ENCODE measurements at places on chromosomes 16 and 17.

- DNase-seq, result no peak
Measured at GRCh38 chr16:2858245-2859025, 465 bp upstream of the PRSS22 start.

DNA sequence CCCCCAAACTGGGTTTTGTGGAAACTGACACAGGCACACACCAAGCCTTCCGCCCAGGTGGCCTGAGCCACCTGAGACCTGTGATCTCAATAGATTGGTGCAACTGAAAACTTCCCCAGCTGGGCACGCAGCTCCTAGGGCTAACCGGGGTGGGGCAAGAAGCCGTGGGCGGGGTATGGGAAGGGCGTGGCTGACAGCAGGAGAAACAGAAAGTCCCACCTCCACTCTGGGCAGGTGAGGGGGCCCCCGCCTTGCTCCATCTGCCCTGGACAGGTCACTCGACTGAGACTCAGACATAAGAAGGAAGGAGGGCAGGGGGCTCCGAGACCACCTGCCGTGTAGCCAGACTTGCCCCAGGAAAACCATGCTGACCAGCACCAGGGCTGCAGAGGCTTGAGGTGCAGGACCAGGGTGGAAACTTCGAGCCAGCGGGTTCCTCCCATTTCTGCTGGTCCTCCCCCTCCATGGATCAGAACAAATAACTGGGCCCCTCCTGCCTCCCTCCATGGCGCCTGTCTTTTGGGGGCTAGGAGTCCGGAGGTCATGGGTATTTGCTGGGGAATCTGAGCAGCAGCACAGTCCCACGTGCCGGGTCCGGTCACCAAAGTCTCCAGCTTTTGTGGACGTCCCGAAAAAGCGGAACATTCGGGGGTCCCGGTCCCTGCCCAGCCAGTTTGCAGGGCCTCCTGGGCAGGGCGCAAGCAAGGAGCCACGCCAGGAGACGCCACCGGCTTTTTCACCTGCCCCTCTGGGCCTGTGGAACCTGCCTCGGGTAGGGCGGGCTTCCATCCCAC, 1.3 kb downstream of the TIMP2 start:
- DNase-seq, result peak; percentile 3

DNA sequence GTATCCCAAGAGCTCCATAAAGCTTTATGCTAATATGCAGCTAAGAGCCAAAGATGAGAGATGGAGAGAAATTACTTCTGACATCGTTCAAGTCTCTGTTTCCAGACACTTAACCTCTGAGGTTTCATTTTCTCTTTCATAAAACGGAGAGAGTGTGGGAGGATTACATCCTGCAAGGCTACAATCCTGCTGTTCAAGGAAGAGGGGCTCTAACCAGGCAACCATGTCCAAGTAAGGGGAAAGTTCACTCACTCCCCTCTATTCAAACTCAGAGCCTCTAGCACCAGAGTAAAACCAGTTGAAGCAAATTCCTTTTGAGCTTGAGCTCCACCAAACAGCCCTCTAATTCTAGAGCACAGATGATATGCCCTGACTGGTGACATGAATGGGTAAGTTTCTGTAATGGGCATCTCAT, 397.4 kb downstream of the NPIPA8 start:
- DNase-seq, result no peak

DNA sequence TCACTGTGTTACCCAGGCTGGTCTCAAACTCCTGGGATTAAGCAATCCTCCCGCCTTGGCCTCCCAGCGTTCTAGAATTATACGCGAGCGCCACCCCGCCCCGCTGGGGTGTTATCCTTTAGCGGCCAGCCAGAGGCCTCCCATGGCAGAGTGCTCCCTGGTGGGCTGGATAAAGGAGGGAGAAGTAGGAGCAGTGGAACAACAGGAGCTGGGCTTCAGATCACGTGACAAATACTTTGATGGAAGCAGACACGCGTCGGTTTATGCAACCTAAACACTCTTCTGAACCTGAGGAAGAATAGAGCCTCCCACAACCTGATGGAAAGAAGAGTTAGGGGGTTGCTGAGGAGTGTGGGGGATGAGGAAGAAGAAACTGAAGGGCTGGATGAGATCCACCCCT, 2114.0 kb downstream of the TP53TG3F start:
- no peak for DNase-seq

- DNase-seq, result no peak
Measured at GRCh38 chr17:72691586-72691985, 400.9 kb downstream of the SLC39A11 start.

DNA sequence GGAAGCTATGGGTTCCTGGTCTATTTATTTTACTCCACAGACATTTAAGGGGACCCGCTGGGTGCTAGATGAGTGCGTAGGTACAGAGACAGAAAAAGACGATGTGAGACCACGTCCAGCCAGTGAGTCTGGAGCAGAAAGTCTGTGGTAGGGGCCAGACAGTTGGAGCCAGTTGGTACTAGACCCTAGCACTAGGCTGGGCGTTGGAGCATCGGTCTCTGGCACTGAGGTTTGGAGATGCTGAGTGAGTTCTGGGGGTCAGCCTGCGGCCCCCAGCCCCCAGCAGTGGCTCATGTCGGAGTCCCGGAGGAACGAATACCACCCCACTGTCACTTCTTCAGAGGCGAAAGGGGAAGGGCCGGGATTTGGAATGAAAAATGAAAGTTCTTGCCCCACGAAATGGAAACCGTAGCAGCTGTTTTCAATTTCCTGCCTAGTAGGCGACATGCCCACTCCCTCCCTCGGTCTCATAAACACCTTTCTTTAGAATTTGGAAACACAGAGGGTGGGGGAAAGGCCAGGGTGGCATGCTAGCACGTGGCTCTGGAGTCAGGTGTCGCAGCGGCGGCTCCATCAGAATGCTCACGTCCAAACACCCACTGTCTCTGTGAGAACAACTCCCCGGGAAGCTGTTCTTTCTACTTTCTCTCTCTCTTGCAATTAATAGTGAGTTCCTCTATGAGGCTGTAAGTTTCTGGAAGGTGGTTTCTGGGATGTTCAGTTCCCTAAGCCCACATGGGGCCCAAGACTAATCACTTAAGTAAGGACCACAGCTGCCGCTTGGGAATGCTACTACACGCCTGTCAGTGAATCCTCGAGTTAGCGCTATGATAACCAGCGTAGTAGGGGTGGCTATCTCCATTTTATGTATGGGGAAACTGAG, 96.8 kb downstream of the IRF8 start:
- DNase-seq, result no peak

DNA sequence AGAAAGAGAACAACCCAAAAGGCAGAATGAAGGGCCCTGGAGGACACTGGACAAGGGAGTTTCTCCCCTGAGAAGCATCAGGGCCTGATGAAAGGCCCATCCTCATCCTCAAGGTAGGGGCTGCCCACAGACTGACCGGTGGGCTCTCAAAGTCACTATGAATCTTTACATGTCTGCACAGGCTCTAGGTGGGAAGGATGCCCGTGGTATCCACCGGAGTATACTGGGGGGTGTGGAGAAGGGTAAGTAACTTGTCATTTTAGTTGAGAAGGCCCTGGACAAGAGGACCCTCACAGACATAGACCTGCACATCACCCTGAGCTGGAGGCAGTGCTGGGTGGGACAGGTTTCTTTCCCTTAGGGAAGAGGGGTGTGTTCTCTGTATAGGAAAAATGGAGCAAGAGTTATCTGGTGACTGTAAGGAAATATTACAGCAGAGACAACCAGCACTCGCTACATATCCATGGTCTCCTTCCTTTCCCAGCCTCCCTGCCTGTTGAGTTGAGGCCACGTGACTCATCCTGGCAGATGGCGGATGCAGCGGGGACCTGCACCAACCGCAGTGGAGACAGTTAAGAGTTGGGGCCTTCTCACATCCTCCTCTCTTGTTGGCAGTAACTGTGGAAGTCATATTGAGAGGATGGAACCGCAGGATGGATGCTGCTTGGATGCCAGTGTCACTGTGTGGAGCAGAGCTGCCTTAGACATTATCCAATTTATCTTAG, 45.6 kb upstream of the KCNJ12 start:
- DNase-seq, result no peak

- DNase-seq, result no peak
Measured at GRCh38 chr16:22868593-22869224, 54.7 kb downstream of the HS3ST2 start.

DNA sequence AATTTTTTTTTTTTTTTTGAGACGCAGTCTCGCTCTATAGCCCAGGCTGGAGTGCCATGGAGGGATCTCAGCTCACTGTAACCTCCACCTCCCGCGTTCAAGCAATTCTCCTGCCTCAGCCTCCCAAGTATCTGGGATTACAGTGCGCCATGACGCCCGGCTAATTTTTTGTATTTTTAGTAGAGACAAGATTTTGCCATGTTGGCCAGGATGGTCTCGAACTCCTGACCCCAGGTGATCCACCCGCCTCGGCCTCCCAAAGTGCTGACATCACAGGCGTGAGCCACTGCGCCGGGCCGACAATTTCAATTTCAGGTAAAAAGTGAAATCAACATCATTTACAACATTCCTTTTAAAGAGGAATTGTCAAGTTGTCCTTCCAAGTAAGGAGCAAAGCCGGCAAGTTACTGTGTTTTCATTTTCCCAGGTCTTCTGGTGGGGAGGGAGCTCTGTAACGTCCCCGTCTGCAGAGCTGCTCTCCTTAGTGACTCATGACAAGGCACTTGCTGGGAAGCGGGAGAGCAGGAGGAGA, 873 bp downstream of the NPLOC4 start:
- DNase-seq, result peak; percentile 38

- DNase-seq, result no peak
Measured at GRCh38 chr17:80374732-80375585, 40.0 kb upstream of the ENDOV start.

- DNase-seq, result no peak
Measured at GRCh38 chr16:3804426-3805016, 76.0 kb downstream of the CREBBP start.

DNA sequence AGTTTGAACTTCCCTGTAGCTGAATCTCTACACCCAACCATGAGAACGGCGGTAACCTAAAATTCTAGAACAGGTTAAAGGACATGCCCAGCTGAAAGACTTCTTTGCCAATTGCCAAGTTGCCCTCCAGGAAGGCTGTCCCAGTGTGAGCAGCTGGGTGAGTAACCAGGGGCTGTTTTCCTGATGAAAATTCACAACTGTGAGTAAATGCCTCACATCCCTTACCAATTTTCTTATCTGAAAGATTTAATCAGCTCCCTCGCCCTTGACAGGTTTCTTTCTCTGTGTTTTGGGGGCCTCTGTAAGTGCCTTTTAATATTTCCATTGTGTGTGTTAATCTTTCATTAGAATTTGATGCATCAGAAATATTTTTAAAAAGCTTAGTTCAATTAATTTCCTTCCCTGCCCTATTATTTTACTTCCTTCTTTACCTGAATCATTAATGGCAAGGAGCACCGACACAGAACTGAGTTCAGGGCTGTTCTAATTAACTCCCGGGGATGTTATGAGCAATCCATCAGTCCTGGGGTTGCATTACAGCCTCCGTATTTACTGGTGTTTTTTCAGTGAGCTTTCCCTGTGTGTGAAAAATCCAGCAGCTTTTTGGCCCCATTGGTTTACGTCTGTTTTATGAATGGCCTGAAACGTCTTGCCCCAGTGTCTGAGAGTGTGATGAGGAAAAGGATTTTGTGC, 152.9 kb downstream of the CLEC16A start:
- DNase-seq, result no peak

- peak; percentile 16 for DNase-seq
Measured at GRCh38 chr16:31427441-31428278, 500 bp downstream of the COX6A2 start.

GRCh38 chr16:66728117-66728787, 23.2 kb downstream of the DYNC1LI2 start:
- peak; percentile 78 for DNase-seq

DNA sequence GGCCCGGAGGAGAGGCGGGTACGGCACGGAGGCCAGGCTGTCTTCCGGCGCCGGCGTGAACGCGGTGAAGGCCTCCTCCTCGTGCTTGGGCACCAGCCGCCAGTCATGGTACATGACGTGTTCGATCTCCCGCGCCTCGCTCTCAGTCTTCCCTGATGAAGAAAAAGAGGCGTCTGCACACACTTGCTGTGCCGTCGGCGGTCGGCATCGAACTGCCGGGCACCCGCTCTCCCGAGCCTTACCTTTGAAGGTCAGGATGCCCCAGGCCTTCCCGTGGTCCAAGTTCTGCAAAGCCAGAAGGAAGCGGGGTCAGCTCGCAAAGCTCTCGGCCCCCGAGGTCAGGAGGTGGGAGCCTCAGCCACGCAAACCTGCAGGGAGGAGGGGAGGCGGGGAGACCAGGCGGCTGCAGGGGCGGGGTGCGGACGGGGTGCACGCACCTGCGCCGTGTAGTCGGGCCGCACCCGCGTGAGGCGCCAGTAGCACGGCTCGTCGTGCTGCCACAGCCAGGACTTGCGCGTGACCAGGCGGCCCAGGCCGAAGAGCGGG, at the start of gene EME2:
TSS of gene EME2 (plus strand) at position 449 of the 546 bp plus-strand sequence. CDS start 418 bp downstream, outside the sequence.
- peak; percentile 64 for DNase-seq
